ENCODE measurements at places on chromosomes 11 and 22.

DNA sequence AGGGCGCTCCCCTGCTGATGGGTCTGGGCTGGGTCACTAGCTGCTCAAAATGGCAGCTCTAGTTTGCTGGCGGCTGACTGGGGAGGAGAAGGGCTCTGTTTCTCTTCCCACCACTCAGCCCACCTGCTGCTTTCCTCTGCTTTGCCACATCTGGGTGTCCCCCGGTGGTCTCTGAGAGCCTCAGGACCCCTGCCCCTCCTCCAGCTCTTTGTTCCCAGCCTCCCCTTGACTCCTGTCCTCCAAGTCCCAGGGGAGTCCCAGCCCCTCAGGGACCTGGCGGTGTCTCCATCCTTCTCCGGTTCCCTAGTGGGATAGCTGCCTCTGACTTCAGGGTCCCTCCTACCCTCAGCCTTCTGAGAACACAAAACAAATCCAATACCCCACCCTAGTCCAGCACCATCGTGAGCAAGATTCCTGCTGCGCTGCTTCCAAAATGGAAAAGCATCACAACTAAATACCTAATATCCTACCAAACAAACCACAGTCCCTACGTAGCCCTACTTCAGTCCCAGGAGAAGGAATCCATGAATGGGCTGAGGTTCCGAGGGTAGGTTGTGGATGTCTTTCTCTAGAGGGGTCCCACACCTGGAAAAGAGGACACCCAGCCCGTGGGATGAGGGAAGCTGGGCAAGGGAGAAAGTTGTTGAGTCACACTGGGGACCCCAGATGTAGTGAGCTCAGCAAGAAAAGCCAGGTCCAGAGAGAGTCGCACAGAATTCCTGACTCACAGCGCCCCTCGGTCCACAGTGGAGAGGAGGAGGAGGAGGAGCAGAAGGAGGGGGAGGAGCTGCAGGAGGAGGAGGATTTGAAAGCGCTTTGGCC, 45.0 kb upstream of the NNMT start:
- no peak overlapping the region for H3K27ac ChIP-seq
- peaks cover 49% of the 10 kb centered on the region for H3K4me1 ChIP-seq
- H3K27me3 ChIP-seq = no peaks in the 10 kb centered on the region
- no peak for DNase-seq
- H3K36me3 ChIP-seq = no peaks in the 10 kb centered on the region

- no peak overlapping the region for H3K4me3 ChIP-seq
- H3K4me1 ChIP-seq = peaks cover 5% of the 10 kb centered on the region
- no peak overlapping the region for H3K27ac ChIP-seq
- no peak for DNase-seq
- no peaks in the 10 kb centered on the region for H3K27me3 ChIP-seq
These were observed 13.3 kb upstream of the PRSS23 start for GRCh38 chr11:86787018-86787536.

DNA sequence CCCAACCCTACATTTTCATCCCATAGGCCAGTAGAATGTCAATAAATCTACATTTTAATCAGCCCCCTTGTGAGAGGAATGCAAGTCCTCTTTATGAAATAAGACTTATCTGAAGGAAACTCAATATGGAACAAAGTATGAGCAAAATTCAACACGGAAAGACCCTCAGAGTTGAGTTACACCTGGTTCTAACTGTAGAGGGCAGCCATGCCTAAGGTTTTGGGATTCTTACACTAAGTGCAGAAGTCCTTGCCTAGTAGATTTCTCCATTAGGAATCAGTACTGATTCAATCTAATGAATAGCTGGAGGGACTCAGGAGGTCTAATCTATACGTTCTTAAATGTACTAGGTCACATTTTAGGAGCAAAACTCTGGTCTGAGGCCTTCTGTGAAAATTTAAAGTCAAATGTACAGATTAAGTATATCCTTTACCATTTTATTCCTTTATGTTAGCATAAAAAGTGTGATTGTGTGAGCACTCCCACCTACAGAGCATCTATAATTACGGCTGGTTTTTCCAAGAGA, 904.5 kb downstream of the DLG2 start:
- DNase-seq = peak; percentile 69
- no peak overlapping the region for H3K27ac ChIP-seq
- H3K36me3 ChIP-seq = no peaks in the 10 kb centered on the region

DNA sequence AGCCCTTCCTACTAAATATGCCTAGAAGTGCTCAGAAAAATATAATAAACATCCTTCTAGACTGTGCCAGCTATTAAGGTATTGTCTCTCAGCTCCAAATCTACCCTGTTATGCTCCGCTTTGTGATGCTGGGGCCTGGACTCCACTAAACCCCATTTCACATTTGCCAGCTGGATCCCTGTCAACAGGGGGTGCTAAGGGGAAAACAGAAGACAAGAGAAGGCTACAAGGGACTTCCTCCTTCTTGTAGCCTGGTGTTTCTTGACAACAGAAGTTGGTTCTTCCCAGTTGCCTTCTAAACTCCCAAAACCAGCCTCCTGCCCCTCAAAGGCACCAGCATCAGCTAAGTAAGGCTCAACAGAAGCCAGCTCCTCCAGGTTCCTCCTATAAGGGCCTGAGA, 5.2 kb downstream of the NUMA1 start:
- DNase-seq = peak; percentile 26
- H3K27ac ChIP-seq = no peak overlapping the region
- no peaks in the 10 kb centered on the region for H3K27me3 ChIP-seq
- no peak overlapping the region for H3K4me3 ChIP-seq

DNA sequence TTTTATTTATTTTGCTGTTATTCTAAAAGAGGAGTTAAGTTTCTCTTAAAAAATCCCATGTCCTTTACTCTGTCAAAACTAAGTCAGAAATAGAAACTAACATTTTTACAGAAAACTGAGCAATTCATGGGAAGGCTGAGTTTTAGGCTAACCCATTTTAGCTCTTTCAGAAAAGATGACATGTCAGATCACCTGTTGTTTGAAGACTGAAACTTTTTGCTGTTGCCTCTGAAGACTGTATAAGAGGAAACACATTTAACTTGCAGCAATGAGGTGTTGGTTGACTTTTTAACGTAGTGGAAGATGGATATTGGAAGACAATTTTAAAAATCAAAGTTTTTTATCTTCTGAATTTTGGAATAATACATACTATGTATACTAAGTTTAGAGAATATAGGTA, 115.4 kb downstream of the METTL15 start:
- no peak for DNase-seq
- H3K27ac ChIP-seq = no peak overlapping the region
- no peaks in the 10 kb centered on the region for H3K4me1 ChIP-seq
- H3K27me3 ChIP-seq = no peaks in the 10 kb centered on the region

DNA sequence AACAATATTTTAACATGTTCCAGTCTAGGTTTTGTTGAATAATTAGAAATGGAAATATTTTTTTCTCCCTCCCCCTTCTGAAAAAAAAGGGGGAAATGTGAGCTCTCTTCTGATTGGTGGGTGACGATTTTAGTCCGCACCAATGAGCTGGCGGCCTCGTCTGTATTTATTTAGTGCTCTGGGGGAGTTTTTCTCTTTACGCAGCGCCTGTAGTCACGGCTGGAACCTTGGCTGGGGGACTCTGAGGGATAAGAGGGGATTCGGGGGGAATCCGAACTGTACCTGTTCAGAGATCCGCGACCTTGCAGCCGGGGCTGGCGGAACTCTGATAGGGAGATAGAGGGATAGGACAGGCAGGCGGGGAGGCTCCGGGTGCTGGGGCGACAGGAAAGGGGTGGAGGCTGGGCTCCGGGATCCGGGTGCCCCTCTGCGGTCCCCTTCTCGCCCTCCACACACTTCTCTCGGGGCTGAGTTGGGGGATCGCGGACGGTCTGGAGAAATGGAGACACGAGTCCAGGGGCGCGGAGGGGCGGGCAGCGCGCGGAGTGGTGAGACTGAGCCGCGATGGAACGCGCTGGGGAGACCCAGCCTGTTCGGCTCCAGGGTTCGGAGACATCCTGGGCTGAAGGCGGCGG, 99.7 kb upstream of the HSD17B12 start:
- DNase-seq = peak; percentile 60
- H3K4me3 ChIP-seq = peak overlapping the region; percentile 57
- no peaks in the 10 kb centered on the region for H3K36me3 ChIP-seq
- peaks cover 100% of the 10 kb centered on the region for H3K27me3 ChIP-seq

DNA sequence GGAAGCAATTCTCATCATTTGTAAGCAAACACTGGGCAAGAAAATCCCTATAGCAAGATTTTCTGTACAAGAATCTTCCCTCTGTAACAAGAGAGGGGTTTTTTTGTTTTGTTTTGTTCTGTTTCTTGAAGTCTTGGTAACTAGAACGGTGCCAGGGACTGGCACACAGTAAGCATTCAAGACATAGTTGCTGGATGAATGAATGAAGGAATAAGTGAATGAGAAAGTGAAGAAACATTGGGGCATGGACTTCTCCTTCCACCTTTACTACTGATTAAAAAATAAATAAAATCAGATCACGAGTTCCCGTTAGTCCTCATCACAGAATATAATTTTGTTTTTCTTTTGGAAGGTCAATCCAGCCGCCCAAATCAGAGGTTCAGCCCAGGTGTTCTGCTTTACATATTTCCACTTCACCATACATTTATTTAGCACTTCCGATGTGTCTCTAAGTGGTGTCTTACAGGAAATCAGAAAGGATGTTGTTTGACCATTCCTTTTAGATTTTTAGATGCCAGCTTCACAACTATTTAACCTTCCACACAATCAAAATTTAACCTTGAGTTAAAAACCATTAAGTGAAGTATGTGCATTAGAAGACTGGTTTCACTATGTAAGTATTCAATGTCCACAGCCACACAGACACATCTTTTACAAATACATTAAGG, 281.2 kb downstream of the CADM1 start:
- H3K27me3 ChIP-seq = no peaks in the 10 kb centered on the region
- H3K36me3 ChIP-seq = no peaks in the 10 kb centered on the region
- DNase-seq = no peak
- H3K4me1 ChIP-seq = peaks cover 59% of the 10 kb centered on the region

GRCh38 chr11:1773994-1774550, 10.3 kb upstream of the CTSD start:
- no peaks in the 10 kb centered on the region for H3K36me3 ChIP-seq
- H3K27ac ChIP-seq = no peak overlapping the region
- H3K27me3 ChIP-seq = no peaks in the 10 kb centered on the region
- H3K4me3 ChIP-seq = no peak overlapping the region
- no peak for DNase-seq

GRCh38 chr22:50016988-50017700, 4.6 kb upstream of the IL17REL start:
- peaks cover 85% of the 10 kb centered on the region for H3K27me3 ChIP-seq
- H3K27ac ChIP-seq = no peak overlapping the region
- H3K4me3 ChIP-seq = no peak overlapping the region
- peaks cover 6% of the 10 kb centered on the region for H3K4me1 ChIP-seq
- no peaks in the 10 kb centered on the region for H3K36me3 ChIP-seq

DNA sequence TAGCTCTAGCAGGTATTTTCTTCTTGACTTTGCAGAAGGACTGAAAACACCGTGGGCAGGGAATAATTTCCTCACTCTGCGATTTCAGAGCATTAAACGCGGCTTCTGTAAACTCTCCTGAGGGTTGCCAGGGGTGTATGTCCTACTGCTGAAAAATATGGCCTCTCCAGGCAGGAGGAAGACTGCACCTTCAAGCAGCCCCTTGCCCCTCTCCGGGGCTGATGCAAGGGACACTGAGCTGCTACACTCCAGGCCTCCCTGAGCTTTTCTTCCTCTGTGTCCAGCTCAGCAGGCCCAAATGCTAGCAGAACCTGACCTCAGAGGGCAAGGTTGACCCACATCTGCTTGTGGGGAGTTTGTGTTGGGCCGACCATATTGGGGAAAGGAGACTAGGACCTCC, 2.2 kb downstream of the CD6 start:
- H3K4me3 ChIP-seq = no peak overlapping the region
- no peaks in the 10 kb centered on the region for H3K36me3 ChIP-seq
- peaks cover 2% of the 10 kb centered on the region for H3K27me3 ChIP-seq
- H3K4me1 ChIP-seq = no peaks in the 10 kb centered on the region
- H3K27ac ChIP-seq = no peak overlapping the region
- DNase-seq = no peak

- H3K27ac ChIP-seq = peak overlapping the region; percentile 98
- H3K27me3 ChIP-seq = no peaks in the 10 kb centered on the region
- no peak for DNase-seq
- peak overlapping the region; percentile 55 for H3K4me3 ChIP-seq
- peaks cover 23% of the 10 kb centered on the region for H3K4me1 ChIP-seq
- H3K36me3 ChIP-seq = no peaks in the 10 kb centered on the region
These were observed 16.1 kb downstream of the MIAT start for GRCh38 chr22:26673486-26673885.

DNA sequence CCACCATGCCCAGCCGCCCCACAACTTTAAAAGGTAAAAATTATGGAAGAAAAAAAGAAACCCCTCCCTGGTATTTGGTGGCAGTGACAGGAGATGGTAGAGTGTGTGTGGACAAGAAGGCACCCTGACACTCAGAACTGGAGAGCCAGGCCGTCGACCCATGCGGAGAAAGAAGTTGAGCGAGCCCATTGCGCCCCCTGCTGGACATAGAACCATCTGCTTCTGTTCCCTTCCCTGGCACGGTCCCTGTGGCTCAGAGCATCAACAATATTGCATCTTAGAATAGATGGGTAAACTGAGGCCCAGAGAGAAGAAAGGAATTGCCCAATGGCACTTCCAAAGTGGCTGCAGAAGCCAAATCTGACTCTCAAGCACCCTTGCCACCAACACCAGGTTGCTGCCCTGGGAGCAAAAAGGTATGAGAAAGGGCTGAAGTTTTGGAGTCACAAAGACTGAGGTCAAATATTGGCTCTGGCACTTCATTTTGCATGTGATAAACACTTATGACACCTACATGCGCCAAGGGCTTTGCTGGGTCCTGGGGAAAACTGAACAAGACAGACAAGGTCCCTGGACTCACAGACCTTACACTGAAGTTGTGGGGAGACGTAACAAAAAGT, 8.6 kb downstream of the MRPL11 start:
- H3K27ac ChIP-seq = no peak overlapping the region
- peak; percentile 91 for DNase-seq
- H3K4me3 ChIP-seq = no peak overlapping the region

DNA sequence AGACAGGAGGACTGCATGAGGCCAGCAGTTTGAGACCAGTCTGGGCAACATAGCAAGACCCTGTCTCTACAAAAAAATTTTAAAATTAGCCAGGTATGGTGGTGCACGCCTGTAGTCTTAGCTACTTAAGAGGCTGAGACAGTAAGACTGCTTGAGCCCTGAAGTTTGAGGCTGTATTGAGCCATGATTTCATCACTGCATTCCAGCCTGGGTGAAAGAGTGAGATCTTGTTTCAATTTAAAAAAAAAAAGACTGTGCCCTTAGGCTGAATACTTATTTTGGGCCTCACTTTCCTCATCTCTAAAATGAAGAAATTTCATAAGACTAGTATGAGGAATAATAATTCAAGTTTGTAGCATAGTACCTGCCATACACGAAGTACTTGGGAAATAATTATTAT, 6.9 kb downstream of the AQP11 start:
- H3K36me3 ChIP-seq = no peaks in the 10 kb centered on the region
- H3K4me1 ChIP-seq = no peaks in the 10 kb centered on the region
- H3K27ac ChIP-seq = no peak overlapping the region
- H3K27me3 ChIP-seq = peaks cover 2% of the 10 kb centered on the region
- no peak overlapping the region for H3K4me3 ChIP-seq

DNA sequence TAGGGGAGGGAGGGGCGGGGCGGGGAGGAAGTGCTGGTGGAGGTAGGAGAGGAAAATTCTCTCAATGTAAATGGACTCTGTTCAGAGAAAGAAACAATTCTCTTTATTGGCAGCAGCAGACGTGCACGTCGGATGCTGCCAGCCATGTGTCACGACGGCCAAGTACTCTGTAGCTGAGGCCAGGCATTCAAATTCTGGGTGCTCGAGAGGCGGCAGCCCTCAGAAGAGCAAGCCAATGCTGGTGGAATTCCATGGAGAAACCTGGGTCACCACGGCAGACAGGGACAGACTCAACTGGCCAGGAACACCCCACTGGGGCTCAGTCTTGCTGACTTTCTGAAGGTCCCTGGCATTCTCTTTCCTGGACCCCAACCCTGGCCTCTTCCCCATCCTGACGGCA, 90.8 kb downstream of the ABTB2 start:
- no peak overlapping the region for H3K27ac ChIP-seq
- H3K36me3 ChIP-seq = no peaks in the 10 kb centered on the region
- DNase-seq = no peak
- H3K4me1 ChIP-seq = peaks cover 20% of the 10 kb centered on the region
